ENCODE measurements at places on chromosomes 16 and 17.

- DNase-seq: no peak
- H3K4me3 ChIP-seq: no peak overlapping the region
- H3K27me3 ChIP-seq: no peaks in the 10 kb centered on the region
- H3K36me3 ChIP-seq: no peaks in the 10 kb centered on the region
Measured at GRCh38 chr16:76162046-76162445, 115.2 kb upstream of the CNTNAP4 start.

- H3K36me3 ChIP-seq: peaks cover 18% of the 10 kb centered on the region
- peaks cover 5% of the 10 kb centered on the region for H3K4me1 ChIP-seq
- H3K4me3 ChIP-seq: no peak overlapping the region
- no peaks in the 10 kb centered on the region for H3K27me3 ChIP-seq
- DNase-seq: no peak
Measured at GRCh38 chr16:47109361-47109760, 34.4 kb downstream of the NETO2 start.

DNA sequence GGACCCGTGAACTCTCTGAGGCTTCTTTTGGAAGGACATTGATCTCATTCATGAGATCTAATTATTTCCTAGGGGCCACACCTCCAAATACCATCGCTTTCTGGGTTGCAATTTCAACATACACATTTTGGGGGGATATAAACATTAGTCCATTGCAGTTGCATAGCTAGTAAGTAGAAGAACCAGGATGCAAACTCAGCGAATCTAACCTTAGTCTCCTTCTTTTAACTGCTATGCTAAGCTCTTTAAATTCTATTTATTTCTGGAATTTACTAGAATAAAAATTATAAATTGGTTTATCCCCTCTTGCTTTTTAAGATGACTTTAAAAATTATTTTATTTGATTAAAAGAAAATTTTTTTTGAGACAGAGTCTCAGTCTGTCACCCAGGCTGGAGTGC lies 232.5 kb upstream of the EEF2KMT start:
- H3K4me1 ChIP-seq: no peaks in the 10 kb centered on the region
- H3K27me3 ChIP-seq: no peaks in the 10 kb centered on the region
- H3K36me3 ChIP-seq: no peaks in the 10 kb centered on the region
- H3K27ac ChIP-seq: no peak overlapping the region
- H3K4me3 ChIP-seq: no peak overlapping the region
- no peak for DNase-seq

DNA sequence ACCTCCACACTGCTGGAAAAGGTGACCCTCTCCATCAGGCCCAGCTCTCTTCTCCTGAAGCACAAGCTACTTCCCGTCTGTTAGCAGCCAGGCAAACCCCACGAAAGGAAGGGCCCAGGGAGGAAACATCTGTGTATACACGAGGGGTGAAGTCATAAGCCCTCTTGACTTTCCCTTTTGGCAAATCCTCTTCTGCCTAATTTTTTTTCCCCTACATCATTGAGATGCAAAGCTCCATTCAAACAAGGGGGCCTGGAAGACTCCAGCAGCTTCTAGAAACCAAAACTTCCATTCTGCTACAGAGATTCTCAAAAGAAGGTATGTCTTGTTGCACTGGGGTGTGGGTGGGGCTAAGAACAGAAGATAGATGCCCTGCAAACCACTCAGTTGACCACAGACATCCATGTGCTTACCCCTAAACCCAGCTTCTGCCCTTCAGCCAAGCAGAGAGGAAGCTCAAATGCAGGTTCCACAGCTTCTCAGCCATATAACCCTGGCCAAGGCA lies 145.6 kb upstream of the RCVRN start:
- H3K4me1 ChIP-seq: no peaks in the 10 kb centered on the region
- no peaks in the 10 kb centered on the region for H3K36me3 ChIP-seq

DNA sequence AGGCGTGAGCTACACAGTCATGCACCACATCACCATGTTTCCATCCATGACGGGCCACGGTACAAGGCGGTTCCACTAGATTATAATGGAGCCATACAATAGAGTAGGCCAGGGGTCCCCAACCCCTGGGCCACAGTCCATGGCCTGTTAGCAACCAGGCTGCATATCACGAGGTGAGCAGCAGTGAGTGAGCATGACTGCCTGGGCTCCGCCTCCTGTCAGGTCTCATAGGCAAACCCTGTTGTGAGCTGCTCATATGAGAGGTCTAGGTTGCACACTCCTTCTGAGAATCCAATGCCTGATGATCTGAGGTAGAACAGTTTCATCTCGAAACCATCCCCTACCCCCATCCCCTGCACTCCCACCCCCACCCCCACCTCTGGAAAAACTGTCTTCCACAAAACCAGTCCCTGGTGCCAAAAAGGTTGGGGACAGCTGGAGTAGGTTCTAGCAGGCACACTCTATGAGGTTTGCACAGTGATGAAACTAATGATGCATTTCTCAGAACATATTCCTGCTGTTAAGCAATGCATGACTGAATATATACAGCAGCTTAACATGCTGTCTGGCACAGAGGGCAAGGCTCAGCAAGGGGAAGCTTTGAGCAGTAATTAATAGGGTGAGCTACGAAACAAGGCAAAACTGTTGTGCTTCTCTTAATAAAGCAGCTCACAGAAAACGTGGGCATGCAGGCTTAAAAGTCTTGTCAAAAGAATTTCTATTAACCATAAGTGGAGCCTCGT lies 108.0 kb downstream of the VPS53 start:
- no peak overlapping the region for H3K4me3 ChIP-seq
- H3K4me1 ChIP-seq: peaks cover 6% of the 10 kb centered on the region
- DNase-seq: no peak

DNA sequence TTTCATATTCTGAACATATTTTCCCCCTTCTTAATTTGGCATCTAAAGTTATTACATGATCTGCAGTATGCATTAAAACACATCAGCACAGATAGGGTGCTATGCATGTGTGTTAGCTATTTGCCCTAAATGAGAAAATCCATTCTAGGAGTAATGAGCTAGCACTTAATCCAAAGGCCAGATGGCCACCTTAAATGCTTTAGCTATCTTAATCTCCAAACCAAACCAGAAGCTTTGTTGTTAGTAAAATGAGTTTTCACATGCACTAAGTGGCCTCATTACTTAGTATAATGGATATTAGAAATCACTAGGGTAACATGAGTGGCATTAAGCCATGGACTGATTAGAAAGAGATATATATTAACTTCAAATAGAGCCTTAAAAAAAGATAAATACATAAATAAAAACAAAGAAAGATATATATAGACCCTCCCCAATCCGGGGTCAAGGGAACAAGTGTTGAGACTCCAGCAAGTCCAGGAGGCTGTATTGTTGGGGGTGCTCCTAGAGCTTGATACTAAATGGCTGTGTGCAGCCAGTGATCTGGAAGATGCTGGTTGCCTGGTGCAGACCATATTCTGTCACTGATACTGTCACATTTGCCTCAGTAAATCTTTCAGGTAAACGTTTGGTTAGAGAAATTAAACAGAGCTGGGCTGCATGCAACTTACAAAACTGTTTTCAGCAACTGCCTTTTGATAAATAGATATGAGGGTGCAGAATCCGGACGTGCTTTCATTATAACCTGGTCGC lies 67.3 kb downstream of the MYH10 start:
- H3K4me3 ChIP-seq: no peak overlapping the region
- H3K36me3 ChIP-seq: peaks cover 2% of the 10 kb centered on the region
- H3K27ac ChIP-seq: no peak overlapping the region
- no peak for DNase-seq

- peaks cover 7% of the 10 kb centered on the region for H3K36me3 ChIP-seq
- no peak overlapping the region for H3K4me3 ChIP-seq
- H3K27ac ChIP-seq: no peak overlapping the region
- DNase-seq: no peak
- H3K4me1 ChIP-seq: peaks cover 14% of the 10 kb centered on the region
Measured at GRCh38 chr16:58022601-58023371, 2.8 kb upstream of the MMP15 start.

- no peak overlapping the region for H3K4me3 ChIP-seq
- H3K27ac ChIP-seq: no peak overlapping the region
- DNase-seq: peak; percentile 86
- H3K27me3 ChIP-seq: no peaks in the 10 kb centered on the region
- peaks cover 13% of the 10 kb centered on the region for H3K36me3 ChIP-seq
- H3K4me1 ChIP-seq: peaks cover 11% of the 10 kb centered on the region
Measured at GRCh38 chr16:81696961-81697615, 82.0 kb upstream of the PLCG2 start.

- peak; percentile 46 for DNase-seq
- H3K4me3 ChIP-seq: no peak overlapping the region
- H3K27me3 ChIP-seq: peaks cover 6% of the 10 kb centered on the region
- no peak overlapping the region for H3K27ac ChIP-seq
- no peaks in the 10 kb centered on the region for H3K4me1 ChIP-seq
Measured at GRCh38 chr16:10728003-10728887, 15.4 kb upstream of the NUBP1 start.

DNA sequence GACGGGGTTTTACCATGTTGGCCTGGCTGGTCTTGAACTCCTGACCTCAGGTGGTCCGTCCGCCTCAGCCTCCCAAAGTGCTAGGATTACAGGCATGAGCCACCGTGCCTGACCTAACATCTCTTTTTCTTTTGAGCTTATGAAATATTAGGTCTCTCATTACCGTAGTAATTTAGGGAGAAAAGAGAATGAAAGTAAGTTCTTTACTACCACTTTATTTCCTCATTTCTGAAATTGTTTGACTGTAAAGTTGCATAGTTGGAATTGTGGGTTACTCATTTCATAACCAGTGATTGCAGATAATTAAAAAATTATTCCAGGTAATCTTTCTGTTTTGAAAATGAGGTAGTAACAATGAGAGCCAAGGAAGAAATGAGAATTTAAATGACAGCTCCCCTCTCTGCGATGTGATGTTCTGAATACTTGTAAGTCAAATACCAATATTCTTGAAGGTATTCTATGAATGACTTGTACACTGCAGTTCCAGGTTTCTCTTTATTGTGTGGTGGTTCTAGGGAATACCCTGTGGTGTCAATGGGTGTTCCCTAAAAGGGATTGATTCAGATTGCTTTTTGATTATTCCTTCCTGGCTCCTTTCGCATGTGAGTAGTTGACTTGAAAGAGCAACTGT lies 28.3 kb downstream of the MAP2K4 start:
- H3K27ac ChIP-seq: no peak overlapping the region
- DNase-seq: no peak
- H3K27me3 ChIP-seq: no peaks in the 10 kb centered on the region

- H3K4me1 ChIP-seq: no peaks in the 10 kb centered on the region
- no peak overlapping the region for H3K27ac ChIP-seq
- H3K4me3 ChIP-seq: no peak overlapping the region
- no peak for DNase-seq
- H3K27me3 ChIP-seq: no peaks in the 10 kb centered on the region
- H3K36me3 ChIP-seq: no peaks in the 10 kb centered on the region
Measured at GRCh38 chr16:62135911-62136310, 99.7 kb upstream of the CDH8 start.

- H3K4me3 ChIP-seq: no peak overlapping the region
- no peak overlapping the region for H3K27ac ChIP-seq
- DNase-seq: no peak
- H3K36me3 ChIP-seq: no peaks in the 10 kb centered on the region
Measured at GRCh38 chr17:62892061-62892675, 73.9 kb upstream of the TANC2 start.

- peaks cover 75% of the 10 kb centered on the region for H3K27me3 ChIP-seq
- peak; percentile 76 for DNase-seq
- H3K36me3 ChIP-seq: no peaks in the 10 kb centered on the region
- no peak overlapping the region for H3K27ac ChIP-seq
- H3K4me3 ChIP-seq: peak overlapping the region; percentile 80
Measured at GRCh38 chr17:38604479-38605403, 1.0 kb downstream of the SRCIN1 start.

DNA sequence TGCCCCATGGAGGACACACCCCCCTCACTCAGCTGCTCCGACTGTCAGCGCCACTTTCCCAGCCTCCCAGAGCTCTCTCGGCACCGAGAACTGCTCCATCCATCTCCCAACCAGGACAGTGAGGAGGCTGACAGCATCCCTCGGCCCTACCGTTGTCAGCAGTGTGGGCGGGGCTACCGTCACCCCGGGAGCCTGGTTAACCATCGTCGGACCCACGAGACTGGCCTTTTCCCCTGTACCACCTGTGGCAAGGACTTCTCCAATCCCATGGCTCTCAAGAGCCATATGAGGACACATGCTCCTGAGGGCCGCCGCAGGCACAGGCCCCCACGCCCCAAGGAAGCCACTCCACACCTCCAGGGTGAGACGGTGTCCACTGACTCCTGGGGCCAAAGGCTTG lies 2.1 kb downstream of the ZNF646 start:
- DNase-seq: no peak
- peaks cover 48% of the 10 kb centered on the region for H3K36me3 ChIP-seq
- H3K4me1 ChIP-seq: peaks cover 28% of the 10 kb centered on the region
- H3K27me3 ChIP-seq: no peaks in the 10 kb centered on the region
- peak overlapping the region; percentile 15 for H3K27ac ChIP-seq

DNA sequence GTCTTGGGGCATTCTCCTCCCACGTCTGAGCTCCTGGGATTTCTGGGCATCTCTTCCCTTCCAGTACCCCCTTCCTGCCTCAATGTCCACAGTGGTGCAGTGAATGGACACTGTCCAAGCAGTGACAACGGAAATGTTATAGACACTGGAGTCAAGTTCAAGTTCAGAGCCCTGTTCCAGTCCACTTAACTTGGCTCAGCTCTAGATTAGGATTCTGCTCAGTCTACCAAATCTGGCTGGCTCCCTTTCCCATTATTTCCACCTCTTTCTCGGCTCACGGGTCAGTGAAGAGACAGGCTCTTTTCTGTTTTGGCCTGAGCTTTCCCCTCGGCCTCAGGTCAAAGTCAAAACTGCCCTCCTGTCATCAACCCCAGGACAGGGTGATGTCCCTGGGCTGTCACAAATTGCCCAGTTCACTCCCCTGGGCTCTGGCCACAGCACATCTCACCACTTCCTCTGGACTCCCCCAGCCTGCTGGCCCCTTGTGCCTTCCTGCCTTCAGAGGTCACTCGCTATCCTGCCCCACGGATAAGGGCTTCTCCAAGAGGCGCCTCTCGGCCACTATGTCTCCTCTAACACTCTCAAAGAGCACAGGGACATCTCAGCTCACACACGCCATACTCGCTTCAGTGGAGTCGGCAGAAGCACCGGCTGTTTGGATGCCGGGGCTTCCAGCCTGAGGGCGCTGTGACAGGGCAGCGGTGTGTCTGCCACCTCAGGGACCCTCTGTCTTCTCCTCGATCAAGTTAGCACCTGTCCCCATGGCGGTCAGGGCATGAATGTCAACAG lies 17.7 kb upstream of the MRPL38 start:
- no peak for DNase-seq
- H3K4me1 ChIP-seq: no peaks in the 10 kb centered on the region
- H3K4me3 ChIP-seq: no peak overlapping the region
- H3K36me3 ChIP-seq: peaks cover 3% of the 10 kb centered on the region
- H3K27ac ChIP-seq: no peak overlapping the region
- H3K27me3 ChIP-seq: no peaks in the 10 kb centered on the region

- H3K27me3 ChIP-seq: no peaks in the 10 kb centered on the region
- no peak overlapping the region for H3K27ac ChIP-seq
- no peaks in the 10 kb centered on the region for H3K36me3 ChIP-seq
Measured at GRCh38 chr17:82674656-82675475, 23.6 kb downstream of the RAB40B start.

Measured in activated CD4-positive, alpha-beta T cell treated with anti-CD3 and anti-CD28 coated beads, Interleukin-2, amount 10 ng/mL, durations not matched to agents 24 days and 14 days (primary cell).